ENCODE measurements at places on chromosomes 3 and 15.
A peak's percentile ranks its signal among the peaks of the same experiment; 100 is the strongest.

- no peak for DNase-seq
These were observed 22.9 kb downstream of the NBEAL2 start for GRCh38 chr3:47002171-47003055.

DNA sequence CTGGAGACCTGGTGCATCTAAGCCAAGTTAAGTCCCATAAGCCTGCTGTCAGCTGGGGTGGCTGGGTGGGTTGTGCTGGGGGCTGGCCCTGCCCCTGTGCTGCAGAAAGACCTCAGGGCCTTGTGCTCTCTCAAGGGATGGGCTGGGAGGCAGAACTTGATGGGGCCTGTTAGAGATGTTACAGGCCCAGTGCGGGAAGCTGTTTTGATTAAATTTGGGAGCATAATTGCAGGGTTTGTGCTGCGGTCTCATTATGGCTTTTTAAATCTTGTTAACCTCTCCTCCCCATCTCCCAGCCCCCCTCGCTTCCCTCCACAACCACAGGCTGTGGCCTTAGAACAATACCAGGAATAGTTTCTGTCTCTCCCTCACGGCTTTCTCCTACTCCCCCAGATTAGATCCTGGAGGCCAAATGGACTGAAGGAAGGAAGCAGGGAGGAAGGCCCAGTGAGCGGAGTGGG is 87.6 kb upstream of the TLE3 start:
- DNase-seq: no peak

DNA sequence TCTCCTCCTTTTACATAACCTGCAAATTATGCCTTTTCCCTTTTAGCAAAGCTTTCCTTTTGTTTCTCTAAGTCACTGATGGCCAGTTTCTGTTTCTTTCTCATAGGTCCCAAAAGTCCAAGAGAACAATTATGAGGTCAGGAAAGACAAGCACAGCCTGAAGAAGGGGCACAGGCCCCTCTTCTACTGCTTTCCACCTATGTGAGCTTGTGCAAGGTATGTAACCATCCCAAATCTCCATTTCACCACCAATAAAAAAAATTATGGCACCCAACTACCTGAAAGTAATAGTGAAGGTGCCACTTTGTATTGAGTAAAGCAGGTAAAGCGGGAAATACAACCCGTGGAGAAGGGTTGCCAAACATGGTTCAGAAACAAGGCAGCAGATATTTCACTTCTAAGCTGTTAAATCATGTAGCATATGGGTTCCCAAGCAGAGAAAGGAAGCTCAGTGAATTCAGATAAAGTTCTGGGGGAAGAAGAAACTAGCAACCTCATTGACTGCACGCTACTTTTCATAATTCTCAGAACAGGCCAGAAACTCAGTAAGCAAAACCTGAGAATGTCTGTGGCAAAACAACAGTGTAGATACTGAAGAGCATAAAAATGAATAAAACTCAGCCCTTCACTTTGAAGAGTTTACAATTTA is 4.2 kb downstream of the PLOD2 start:
- DNase-seq: no peak

- peak; percentile 47 for DNase-seq
These were observed at the start of gene MYEF2 for GRCh38 chr15:48177766-48178647. MYEF2 (minus strand) TSS chr15:48178295; CDS start chr15:48178237, 58 bp downstream.

- DNase-seq: no peak
These were observed 274.0 kb downstream of the BBX start for GRCh38 chr3:107796791-107797190.

DNA sequence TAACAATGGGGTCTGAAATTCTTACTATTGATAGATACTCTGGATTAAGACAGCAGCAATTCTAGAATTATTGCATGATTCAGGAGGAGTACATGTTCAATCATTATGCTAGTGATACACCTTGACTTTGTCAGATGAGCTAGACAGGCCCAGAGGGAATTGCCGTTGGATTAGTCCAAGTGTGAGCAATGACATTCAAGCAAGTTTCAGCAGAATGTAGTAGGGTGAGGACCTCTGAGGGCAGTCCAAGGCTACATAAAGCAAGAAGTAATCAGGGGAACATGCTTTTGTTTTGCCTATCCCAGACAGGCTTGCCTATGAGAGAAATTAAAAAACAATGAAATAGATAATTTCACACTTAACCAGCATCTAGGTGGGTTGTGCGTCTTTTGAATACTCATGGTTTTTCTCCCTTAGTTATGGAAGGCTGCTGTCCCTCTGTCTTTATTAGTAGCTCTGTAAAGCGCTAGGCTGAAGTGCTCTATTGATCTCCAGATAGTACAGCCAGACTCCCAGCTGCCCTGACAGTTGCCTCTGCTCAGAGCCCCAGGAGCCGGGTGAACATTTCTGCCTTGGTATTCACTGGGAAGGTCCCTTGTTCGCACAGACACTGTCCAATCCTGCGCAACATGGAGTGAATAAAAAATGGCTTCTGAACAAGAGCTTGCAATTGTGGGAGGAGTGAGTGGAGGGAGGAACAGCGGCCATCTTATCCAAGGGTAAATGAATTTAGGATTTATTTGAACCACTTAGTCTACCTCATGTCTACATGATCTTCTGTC is 316.6 kb upstream of the ONECUT1 start:
- DNase-seq: no peak

DNA sequence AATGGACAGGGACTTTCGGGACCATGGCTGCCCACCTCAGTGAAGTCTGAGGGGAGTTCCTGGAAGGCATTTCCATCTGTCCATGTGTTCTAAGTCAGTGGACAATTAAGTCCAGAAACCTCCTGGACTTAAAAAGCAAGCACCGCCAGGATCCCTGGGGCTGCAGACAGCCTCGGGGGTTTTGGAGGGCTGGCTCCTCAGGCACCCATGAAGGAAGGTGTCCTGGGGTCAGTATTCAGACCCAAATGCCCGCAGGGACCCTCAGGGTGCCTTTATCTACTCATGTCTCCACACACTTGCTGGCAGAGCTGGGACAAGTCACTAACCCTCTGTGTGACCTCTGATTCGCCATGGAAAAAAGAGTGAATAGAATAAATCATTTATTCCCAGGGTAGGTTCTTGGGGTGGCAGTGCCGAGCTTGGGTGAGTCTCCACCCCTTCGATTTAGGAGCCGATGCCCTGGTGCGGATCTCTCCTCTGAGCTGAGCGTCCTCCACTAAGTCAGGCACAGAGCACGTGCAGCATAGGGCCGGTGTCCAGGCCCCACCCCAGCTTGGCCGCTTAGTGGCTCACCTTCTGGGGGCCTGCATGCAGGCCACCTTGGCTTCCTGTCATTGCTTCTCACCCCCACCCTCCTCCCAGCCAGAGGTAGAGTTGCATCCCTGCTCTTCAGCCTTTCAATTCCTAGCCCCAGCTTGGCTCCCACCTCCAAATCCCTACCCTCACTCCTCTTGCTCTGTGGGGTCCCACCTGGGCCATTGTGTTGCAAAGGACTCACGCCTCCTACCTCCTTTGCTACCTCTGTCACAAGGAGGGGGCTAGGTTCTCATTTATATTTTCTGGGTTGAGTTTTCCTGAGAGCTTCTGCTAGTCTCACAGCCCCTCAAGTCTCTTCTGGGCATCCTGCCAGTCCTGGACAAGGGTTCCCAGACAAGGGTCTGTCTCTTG is 19.9 kb downstream of the SLC6A6 start:
- DNase-seq: no peak

- no peak for DNase-seq
These were observed 100.6 kb upstream of the PLAAT1 start for GRCh38 chr3:193140381-193140780.

DNA sequence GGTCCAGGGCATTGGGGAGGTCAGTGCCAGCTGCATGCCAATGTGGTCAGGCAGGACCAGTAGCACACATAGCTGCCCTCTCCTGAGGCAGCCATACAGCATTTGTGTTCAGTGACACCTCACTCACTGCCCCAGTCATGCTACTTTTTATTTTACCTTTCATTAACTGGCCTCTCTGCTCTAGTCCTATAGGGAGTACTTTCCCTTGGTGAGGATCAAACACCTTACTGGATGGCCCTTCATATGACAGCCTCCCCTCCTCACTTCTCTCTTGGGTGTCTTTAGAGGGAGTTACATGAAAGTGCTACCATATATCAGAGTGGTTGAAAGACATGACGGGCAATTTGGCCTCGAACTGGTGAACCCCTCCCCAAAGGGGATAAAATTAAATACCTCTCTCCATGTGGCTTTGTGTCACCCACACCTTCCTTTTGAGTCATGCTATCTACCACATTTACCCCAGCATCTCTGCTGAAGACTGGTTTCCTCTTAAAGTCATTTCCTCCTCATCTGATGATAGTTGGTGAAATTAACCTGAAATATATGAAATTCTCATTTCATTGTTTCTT is 17.6 kb downstream of the RLBP1 start:
- DNase-seq: no peak

DNA sequence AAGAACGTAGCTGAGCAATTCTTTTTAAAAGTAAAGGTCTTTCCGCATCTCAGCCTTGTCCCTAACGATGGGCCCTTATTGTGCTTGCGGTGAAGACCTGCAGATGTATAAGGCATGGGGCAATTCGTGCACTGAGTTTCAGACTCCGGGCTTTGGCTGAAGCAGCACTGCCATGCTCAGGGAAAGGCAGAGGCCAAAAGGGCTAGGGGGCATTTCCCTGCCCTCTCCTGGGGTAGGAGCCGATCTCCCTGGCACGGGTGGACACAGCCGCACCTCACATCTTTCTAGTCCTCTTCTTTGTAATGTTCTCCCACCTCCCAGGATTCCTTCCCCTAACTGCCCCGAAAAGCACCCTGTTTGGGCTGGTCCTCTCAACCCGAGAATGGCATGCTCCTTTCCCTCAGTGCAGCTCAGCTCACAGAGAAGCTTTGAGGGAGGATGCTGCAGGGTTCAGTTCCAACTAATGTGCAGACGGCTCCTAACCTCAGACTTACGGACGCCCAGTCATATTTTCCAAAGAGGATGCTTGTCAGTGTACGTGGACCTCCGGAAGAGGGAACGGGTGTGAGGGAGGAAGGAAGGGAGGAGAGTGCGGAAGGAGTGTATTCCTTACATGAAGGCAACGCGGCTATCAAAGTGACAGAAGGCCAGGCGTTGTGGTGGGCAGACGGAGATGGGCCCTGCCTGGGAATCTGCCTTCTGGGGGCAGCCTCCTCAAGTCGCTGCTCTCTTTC is 61.2 kb downstream of the SYNM start:
- no peak for DNase-seq

- no peak for DNase-seq
These were observed 14.8 kb downstream of the GTPBP8 start for GRCh38 chr3:113005611-113006010.

DNA sequence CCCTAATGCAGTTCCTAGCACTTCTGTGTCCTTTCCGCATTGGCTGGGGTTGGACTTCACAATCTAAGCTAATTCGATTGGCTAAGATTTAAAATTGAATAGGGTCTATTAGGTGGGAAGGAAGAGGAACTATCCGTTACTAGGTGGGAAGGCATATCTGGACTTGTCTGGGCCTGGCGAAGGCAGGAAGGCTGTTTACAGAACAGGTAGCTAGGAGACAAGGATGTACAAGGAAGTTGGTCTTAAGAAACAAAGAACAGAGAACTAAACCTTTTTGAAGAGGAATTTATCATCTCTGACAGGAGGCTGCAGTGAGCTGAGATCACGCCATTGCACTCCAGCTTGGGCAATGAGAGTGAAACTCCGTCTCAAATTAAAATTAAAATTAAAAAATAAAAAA is 17.3 kb upstream of the ATG7 start:
- DNase-seq: no peak

DNA sequence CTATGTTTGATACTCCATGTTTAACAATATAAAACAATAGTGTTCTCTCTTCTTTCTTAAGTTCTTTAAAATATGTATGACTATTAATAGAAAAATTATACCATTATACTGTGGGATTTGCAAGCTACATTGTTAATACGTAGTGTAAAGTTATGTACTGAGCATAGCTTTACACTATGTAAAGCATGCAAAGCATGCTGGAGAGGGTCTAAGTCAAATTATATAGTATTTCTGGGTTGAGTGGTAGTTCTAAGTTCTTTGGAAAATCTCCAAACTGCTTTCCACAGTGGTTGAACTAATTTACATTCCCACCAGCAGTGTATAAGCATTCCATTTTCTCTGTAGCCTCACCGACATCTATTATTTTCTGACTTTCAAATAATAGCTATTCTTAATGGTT is 253.0 kb downstream of the RAP2B start:
- no peak for DNase-seq

- no peak for DNase-seq
These were observed 1011.9 kb downstream of the VGLL3 start for GRCh38 chr3:85979034-85979433.

DNA sequence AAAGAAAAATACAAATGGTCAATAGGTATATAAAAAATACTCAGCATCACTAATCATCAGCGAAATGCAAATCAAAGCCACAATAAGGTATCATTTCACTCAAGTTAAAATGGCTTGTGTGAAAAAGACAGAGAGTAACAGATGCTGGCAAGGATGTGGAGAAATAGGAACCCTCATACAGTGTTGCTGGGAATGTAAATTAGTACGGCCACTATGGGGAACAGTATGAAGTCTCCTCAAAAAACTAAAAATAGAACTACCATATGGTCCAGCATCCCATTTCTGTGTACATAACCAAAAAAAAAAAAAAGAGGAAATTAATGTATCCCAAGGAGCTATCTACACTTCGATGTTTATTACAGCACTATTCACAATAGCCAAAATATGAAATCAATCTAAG is 98.1 kb upstream of the TGFBR2 start:
- DNase-seq: no peak
